Endothelial cell of umbilical vein (primary cell): ENCODE measurements at places on chromosomes 3 and 15.

DNA sequence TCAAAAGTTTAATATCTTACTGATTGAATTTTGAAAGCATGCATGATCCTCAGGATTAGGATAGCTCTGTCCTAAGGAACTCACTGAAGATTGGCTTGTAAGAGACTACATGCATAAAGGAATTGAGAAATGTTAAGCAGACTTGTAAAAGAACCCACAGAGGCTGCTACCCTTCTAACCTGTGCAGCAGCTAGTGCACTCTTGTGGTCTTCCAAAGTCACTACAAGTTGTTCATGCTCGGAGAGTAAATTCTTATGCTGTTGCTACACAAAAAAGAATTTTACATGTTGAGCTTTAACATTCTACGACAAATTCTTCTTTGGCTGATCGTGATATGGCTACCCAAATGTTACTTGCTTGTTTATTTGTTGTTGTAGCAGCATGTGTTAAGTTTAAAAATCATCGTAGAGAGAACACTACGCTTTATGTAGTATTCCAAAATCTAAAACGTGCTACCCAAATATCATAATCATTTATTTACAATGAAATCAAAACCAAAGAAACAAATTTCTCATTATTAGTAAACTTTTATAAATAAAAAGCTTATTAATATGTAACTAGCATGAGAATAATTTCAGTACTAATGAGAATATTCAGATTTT, 55.0 kb downstream of the GOLIM4 start:
- peak; percentile 37 for DNase-seq

DNA sequence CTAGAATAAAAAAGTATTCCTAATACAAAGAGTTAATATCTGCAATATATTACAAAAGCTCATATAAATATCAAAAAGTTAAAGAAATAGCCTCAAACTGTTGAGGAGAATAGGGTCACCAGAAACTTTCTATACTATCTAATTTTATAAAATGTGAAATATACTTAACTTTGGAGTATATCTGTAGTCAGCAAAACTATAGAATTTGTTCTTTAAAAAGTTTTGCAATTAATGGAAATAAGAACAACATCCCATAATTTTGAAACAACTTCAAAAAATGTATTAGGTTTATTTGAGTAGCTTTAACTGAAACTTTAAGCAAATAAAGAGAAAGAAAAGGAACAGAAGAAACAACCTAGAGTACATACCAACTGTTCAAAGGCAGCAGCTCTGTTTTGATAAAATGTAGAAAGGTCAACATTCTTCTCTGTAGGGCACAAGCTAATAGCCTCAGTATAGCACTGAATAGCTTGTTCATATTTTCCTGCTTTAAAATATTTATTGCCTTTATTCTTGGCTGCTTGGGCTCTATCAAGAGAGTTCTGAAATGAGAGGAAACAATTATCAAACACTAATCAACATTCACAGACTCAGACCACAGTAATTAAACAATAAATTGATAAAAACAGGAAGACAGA, 14.3 kb downstream of the TOMM70 start:
- DNase-seq = peak; percentile 36

- DNase-seq = peak; percentile 85
Measured at GRCh38 chr3:159829539-159830227, 159.0 kb upstream of the IL12A start.

GRCh38 chr3:128217702-128218547, 64.6 kb downstream of the EEFSEC start:
- DNase-seq = no peak

- DNase-seq = no peak
Measured at GRCh38 chr3:176296066-176296597, 901.1 kb downstream of the TBL1XR1 start.
